K562 (cell line): ENCODE measurements at places on chromosomes 7 and 10. TPM values are rescaled to one million over a fixed set of nuclear protein-coding genes. Genes with fewer than 3 reads are reported as not detected.

GRCh38 chr10:5947471-5948207, 29.7 kb downstream of the IL15RA start:
- DNase-seq = no peak

DNA sequence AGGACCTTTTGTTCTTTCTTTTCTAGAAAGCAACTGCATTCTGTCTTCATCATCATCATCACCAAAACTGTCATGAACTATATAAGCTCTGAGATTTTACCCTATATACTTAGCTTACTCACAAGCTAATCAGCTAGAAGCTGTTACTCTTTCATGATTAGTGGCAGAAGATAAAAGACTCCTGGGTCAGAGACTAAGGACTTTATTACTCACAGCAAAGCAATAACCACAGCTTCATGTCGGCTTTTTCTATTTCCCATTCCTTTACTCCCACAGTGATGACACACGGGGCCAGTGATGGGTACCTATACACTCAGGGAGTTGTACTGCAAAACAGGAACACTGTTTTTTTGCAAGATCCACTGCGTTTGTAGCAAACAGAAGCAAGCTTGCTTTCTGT, 8.4 kb upstream of the C10orf88 start:
- no peak for DNase-seq

GRCh38 chr10:32379318-32379949, 32.5 kb upstream of the EPC1 start:
- peak; percentile 83 for DNase-seq

GRCh38 chr7:149414171-149414570, 46.7 kb downstream of the ZNF777 start:
- DNase-seq = no peak

GRCh38 chr10:124156524-124157260, 63.3 kb upstream of the CHST15 start:
- no peak for DNase-seq

- DNase-seq = peak; percentile 94
Measured at GRCh38 chr7:128812514-128813168, 17.6 kb upstream of the FLNC start.

SRRM3 gene
- 0.43 and 0.46 TPM in 2 replicates for polyA plus RNA-seq

PLEKHS1 gene
- polyA plus RNA-seq = not detected in 2 replicates

SPDYE11 gene
- not detected in 2 replicates for polyA plus RNA-seq

FAM53B gene
- 6.5 and 6.6 TPM in 2 replicates for polyA plus RNA-seq

EIF5AL1 gene
- polyA plus RNA-seq = 0.37 and 0.43 TPM in 2 replicates
